Sigmoid colon (tissue), 7 donors: ENCODE measurements at places on chromosomes 3 and 15. TPM values are rescaled to one million over a fixed set of nuclear protein-coding genes. Genes with fewer than 3 reads are reported as not detected.

DNA sequence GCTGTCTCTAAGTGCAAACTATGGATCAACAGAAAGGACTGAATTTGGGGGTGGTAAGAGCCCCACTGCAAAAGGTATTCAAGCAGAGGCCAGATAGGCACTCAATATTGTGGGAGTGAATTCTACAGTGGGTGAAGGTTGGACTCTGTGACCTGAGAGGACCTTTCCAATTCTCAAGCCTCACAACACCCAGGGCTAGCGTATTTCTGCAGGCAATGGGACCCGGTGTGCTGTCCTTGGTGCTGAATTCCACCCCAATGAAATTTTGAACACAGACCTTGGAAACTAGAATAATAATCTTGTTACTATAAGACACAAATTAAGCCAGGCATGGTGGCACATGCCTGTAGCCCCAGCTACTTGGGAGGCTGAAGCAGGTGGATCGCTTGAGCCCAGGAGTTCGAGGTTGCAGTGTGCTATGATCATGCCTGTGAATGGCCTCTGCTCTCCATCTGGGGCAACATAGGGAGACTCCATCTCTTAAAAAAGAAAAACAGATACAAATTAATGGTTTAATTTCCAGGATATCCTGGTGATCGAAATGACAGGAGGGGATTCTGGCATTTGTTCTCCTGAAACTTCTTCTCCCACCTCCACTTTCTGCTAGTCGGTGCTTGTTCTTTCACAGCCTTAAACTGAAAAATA, 135.4 kb downstream of the RAB11A start:
- H3K4me3 ChIP-seq: no peak overlapping the region
- no peaks in the 10 kb centered on the region for H3K27me3 ChIP-seq
- H3K36me3 ChIP-seq: no peaks in the 10 kb centered on the region
- no peaks in the 10 kb centered on the region for H3K4me1 ChIP-seq
- no peak overlapping the region for H3K27ac ChIP-seq

DNA sequence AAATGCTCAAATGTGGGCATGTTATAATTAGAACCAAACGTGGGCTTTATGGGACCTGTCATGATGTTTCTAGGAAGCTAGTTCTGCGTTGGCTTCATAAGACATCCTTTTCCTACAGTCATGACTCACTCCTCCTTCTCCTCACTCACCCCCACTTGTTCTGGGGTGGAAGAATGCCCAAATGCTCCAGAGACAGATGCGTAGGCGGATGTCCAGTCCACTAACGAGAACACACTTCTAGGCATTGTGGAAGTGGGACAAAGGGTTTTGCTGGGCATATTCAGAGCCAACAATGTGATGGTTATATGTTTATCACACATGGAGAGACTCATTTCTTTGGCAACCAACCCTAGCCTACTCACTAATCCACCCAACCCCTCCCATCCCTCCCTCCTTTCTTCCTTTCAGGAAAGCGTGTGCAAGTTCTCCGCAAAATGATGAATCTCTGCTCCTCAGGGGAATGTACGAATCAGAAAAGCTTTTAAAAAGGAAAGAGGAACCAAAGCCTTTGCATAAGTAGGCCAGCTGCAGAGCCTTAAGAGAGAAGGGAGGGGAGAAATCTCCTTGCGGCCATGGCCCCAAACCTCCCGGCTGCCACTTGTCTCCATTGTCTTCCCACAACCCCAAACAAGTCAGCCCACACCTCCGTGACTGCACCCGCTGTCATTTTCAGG, 123.0 kb upstream of the SPRED1 start:
- peak overlapping the region; percentile 18 for H3K4me3 ChIP-seq
- peaks cover 12% of the 10 kb centered on the region for H3K4me1 ChIP-seq
- H3K27ac ChIP-seq: peak overlapping the region; percentile 75
- peak; percentile 95 for DNase-seq
- no peaks in the 10 kb centered on the region for H3K36me3 ChIP-seq
- no peaks in the 10 kb centered on the region for H3K27me3 ChIP-seq

DNA sequence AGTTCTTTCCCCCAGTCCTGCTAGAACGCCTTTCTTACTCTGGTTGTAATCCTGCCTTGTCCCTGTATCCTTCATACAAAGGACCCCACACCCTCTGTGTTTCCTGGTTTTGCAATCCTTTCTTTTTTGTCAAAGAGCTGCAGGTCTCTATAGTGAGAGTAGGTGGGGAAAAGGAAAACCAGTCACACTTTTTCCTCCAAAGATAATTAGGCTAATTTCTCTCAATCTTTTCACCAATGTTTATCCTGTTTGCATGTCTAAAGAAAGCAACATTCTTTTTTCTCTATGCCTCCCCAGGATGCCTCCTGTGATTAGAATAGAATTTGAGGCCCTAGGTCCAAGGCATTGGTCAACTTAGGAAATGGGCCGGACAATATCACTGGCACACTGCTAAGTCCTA, 25.4 kb downstream of the SEMA6D start:
- no peaks in the 10 kb centered on the region for H3K4me1 ChIP-seq
- H3K36me3 ChIP-seq: no peaks in the 10 kb centered on the region
- no peaks in the 10 kb centered on the region for H3K27me3 ChIP-seq
- no peak overlapping the region for H3K4me3 ChIP-seq
- no peak overlapping the region for H3K27ac ChIP-seq

- H3K27me3 ChIP-seq: no peaks in the 10 kb centered on the region
- H3K36me3 ChIP-seq: no peaks in the 10 kb centered on the region
- peaks cover 21% of the 10 kb centered on the region for H3K4me1 ChIP-seq
- no peak for DNase-seq
- no peak overlapping the region for H3K27ac ChIP-seq
These were observed 3.4 kb downstream of the MON1A start for GRCh38 chr3:49926117-49926728.

DNA sequence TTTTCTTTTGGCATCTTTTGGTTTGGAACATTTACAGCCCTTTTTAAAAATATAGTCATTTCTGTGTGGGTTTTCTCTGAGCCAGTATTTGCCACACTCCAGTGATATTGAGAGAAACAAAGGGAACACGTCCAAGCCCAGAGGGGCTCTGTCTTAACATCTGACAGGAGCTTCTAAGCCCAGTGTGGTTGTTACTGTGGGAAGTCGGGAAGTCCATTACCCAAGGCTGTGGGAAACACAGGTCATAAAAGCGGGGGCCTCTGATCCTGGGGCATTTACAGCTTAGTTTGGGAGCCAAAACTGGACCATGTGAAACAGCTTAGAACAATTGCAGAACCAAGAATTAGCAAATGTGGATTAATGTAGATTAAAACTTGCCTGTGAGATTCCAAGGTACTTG, 123.0 kb downstream of the PTPRG start:
- no peak for DNase-seq
- no peaks in the 10 kb centered on the region for H3K36me3 ChIP-seq
- no peaks in the 10 kb centered on the region for H3K27me3 ChIP-seq

DNA sequence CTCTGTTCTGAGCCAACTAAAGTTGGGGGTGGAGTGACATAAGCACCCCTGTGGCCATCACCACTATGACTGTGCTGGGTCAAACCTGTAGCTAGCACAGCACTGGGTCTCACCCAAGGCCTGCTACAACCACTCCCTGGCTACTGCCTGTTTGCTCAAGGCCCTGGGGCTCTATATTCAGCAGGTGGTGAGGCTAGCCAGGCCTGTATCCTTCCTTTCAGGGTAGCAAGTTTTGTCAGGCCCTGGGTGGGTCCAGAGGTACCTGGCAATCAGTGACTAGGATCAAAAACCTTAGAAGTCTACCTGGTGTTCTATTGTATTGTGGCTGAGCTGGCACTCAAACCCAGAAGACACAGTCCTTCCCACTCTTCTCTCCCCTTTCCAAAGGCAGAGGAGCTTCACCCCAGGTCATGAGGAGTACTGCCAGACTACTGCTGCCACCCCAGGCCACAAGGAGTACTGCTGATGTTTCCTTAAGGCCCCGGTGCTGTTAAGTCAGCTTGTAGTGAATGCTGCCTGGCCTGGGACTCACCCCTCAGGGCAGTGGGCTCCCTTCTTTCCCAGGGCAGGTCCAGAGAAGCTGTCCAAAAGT, 170.8 kb downstream of the IGSF11 start:
- H3K27ac ChIP-seq: no peak overlapping the region
- no peak for DNase-seq
- no peak overlapping the region for H3K4me3 ChIP-seq
- H3K4me1 ChIP-seq: no peaks in the 10 kb centered on the region

FBXO40 gene
- not detected for total RNA-seq

DNA sequence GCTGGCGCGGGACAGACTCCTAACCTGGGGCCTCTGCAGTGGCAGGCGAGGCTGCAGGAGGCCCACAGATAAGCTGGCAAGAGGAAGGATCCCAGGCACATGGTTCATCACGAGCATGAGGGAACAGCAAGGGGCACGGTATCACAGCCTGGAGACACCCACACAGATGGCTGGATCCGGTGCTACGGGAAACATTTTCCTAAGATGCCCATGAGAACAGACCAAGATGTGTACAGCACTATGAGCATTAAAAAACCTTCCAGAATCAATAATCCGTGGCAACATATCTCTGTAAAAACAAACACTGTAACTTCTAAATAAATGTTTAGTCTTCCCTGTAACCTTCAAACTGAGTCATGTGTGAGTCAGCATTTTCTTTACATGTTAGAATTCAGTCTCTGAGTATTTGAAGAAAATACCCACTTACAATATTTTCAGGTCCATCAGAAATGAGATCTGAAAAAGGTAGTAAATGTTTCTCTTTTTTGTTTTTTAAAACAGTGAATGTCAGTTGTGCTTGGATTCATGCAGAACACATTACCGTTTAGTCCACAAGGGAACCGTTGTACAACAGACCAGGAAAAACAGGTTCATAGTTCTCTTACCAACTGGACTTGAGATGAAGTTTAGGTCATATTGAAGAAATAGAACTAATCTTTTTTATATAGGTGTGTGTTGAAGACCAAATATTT, 75.9 kb downstream of the BOC start:
- peaks cover 55% of the 10 kb centered on the region for H3K4me1 ChIP-seq
- no peak overlapping the region for H3K4me3 ChIP-seq
- no peaks in the 10 kb centered on the region for H3K27me3 ChIP-seq
- peak overlapping the region; percentile 69 for H3K27ac ChIP-seq

- H3K27me3 ChIP-seq: no peaks in the 10 kb centered on the region
- no peaks in the 10 kb centered on the region for H3K36me3 ChIP-seq
- DNase-seq: no peak
- peak overlapping the region; percentile 15 for H3K27ac ChIP-seq
- no peak overlapping the region for H3K4me3 ChIP-seq
- no peaks in the 10 kb centered on the region for H3K4me1 ChIP-seq
These were observed 11.1 kb downstream of the ANKUB1 start for GRCh38 chr3:149781211-149781610.

RBMS3 gene
- total RNA-seq: 61.9 TPM

HRG gene
- total RNA-seq: not detected

MYLK gene
- 1,901 TPM for total RNA-seq

GRCh38 chr3:64438066-64438465, 212.8 kb upstream of the PRICKLE2 start:
- H3K27me3 ChIP-seq: peaks cover 34% of the 10 kb centered on the region
- no peak overlapping the region for H3K27ac ChIP-seq
- H3K4me1 ChIP-seq: no peaks in the 10 kb centered on the region
- no peak for DNase-seq
- H3K36me3 ChIP-seq: no peaks in the 10 kb centered on the region
- H3K4me3 ChIP-seq: no peak overlapping the region

VPS33B gene
- total RNA-seq: 9.3 TPM

- H3K36me3 ChIP-seq: peaks cover 15% of the 10 kb centered on the region
- H3K4me1 ChIP-seq: peaks cover 4% of the 10 kb centered on the region
- H3K27ac ChIP-seq: no peak overlapping the region
- H3K4me3 ChIP-seq: no peak overlapping the region
These were observed 9.1 kb downstream of the CLPX start for GRCh38 chr15:65176056-65176455.

DNA sequence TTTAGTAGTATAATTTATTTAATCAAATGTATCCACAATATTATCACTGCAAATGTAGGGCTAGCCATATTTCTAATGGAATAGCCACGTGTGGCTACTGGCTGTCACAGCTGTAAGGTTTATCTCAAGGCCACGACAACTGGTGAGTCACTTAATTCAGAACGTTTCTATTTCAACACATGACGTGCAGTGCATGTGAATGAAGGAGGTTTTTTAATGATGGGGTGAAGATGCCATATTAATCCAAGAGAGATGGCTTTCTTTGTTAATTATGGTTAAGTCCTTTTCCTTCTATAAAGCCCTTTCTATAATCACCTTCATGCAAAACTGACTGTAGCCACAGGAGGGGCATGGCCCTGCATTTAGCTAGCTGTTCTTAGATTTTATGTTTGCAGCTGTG, 212.0 kb downstream of the FEZF2 start:
- no peak overlapping the region for H3K4me3 ChIP-seq
- peaks cover 40% of the 10 kb centered on the region for H3K4me1 ChIP-seq
- no peak overlapping the region for H3K27ac ChIP-seq
- no peaks in the 10 kb centered on the region for H3K27me3 ChIP-seq
- H3K36me3 ChIP-seq: no peaks in the 10 kb centered on the region

- H3K27me3 ChIP-seq: peaks cover 49% of the 10 kb centered on the region
- no peak for DNase-seq
- no peaks in the 10 kb centered on the region for H3K36me3 ChIP-seq
- H3K4me1 ChIP-seq: peaks cover 23% of the 10 kb centered on the region
- peak overlapping the region; percentile 54 for H3K27ac ChIP-seq
- H3K4me3 ChIP-seq: peak overlapping the region; percentile 45
These were observed 1.4 kb downstream of the CHL1 start for GRCh38 chr3:197828-198491.

B2M gene
- total RNA-seq: 2,317 TPM

DNA sequence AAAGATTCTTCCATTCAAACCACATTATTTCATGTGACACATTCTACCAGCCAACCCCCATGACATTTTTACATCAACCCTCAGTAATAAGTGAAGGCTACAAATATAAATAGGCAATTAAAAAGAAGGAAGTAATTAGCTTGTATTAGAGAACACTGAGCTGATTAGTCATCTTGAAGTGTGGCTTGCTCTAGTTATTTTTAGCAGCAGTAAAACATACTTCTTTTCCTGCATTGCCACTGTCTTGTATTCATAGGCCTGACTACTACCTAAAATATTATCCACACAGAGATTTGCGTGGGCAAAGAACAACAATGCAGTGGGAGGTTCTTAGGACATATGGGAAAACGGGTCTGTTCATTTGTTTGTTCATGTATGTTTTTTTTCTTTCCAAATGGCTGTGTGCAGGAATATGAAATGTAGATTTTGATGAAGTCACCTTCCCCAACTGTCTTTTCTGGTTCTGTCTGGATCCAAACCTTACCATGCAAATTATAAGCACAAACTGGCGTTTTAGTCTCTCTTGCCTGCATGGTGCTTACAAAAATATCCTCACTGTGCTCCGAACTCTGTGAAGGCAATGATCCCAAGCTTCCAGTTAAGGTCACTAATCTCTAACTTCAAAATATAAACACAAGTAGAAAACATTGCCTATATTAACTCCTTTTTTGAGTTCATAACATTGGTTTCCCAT, 31.5 kb upstream of the TM4SF4 start:
- no peak overlapping the region for H3K27ac ChIP-seq
- H3K36me3 ChIP-seq: no peaks in the 10 kb centered on the region
- H3K27me3 ChIP-seq: no peaks in the 10 kb centered on the region
- no peak for DNase-seq

DNA sequence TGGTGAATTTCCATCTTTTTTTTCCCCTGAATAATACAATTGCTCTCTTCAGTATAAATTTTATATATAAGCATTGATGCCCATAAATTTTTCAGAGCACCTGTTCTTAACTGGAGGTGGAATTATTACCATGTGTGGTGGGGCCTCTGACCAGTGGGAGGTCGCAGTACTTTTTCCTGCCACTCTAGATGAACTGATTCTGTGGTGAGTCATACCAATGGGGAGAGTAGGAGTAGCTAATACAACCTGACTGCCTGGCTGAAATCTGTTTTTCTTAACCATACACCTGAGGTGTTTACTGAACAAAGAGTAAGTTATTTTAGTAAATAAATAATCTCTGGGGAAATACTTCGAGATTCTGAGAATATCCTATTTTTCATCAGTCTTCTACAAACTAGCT, 67.2 kb downstream of the UNC13C start:
- no peak overlapping the region for H3K27ac ChIP-seq
- no peaks in the 10 kb centered on the region for H3K27me3 ChIP-seq
- no peak for DNase-seq
- H3K4me3 ChIP-seq: no peak overlapping the region
- H3K4me1 ChIP-seq: no peaks in the 10 kb centered on the region
